ENCODE measurements at places on chromosomes 12 and 14.

GRCh38 chr12:69238589-69239351 is 599 bp upstream of the CPSF6 start:
- DNase-seq: no peak

- DNase-seq: no peak
These were observed 1.6 kb downstream of the CMKLR1 start for GRCh38 chr12:108337235-108338223.

DNA sequence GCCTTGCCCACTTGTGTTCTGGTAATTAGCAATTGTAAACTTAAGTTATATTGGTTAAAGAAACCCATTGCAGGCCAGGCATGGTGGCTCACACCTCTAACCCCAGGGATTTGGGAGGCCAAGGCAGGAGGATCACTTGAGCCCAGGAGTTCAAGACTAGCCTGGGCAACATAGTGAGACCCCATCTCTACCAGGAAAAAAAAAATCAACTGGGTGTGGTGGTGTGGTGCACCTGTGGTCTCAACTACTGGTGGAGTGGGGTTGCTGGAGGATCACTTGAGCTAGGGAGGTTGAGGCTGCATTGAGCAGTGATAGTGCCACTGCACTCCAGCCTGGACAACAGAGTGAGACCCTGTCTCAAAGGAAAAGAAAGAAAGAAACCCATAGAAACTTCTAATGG is 13.7 kb downstream of the YY1 start:
- no peak for DNase-seq

DNA sequence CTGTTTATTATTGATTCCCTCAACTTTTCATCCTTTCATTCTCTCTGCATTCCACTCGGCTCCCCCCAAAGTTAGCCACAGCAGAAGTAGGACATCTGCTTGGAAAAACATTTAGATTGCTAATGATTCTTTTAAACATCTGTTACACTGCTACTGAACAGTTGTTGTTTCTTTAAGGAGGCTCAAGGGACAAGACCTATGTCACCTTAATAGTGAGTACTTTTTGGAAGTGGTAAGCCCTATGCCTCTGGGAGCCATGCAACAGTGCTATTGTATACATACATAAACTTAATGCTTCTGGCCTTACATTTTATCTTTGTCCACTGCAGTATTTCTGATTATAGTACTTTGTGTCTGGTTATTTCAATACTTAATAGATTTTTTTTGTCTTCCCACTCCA is 628.2 kb upstream of the FOXG1 start:
- no peak for DNase-seq

DNA sequence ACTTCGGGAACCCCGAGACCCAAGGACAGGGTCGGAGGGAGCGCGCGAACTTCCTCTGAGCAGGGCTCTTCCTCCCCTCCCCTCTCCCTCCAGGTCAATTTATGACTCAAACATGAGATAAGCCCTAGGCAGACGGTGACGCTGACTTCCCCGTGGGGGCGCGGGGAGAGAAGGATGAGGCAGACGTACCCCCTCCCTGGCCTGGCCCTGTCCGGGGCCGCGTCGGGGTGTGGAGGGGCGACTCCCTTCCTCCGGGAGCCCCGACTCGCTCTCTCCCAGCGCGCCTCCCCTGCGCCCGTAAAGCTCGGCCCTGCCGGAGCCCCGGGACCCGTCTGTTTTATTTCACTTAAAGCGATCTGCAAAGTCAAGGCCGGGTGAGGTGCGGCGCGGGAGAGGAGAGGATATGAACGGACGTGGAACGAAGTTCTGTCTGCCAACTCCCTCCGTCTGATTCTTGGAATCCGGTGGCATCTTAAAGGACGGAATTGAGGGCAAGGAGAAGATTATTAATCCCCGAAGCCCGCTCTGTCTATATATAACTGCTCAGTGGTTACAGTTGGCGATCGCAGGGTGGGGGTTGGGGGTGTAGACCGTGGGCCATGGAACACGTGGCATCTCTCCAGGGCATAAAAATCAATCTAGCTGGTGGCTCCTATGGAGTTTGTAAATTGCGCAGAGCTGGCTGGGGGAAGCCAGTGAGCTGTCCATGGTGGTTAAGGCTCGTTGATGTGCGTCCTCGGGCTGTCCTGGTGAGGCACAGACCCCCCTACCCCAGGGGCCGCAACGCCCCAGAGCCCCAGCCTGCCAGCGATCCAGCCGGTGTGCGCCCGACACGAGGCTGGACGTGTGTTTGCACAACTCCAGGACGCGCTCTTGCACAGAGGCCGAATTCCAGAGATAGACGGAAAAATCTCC is 2.9 kb upstream of the PTHLH start:
- no peak for DNase-seq

- DNase-seq: no peak
These were observed 61.3 kb upstream of the ACTN1 start for GRCh38 chr14:69040353-69040752.

GRCh38 chr14:37903343-37904191 is 304.1 kb upstream of the SSTR1 start:
- peak; percentile 15 for DNase-seq

GRCh38 chr12:79859646-79860045 is 75.3 kb downstream of the PPP1R12A start:
- no peak for DNase-seq

DNA sequence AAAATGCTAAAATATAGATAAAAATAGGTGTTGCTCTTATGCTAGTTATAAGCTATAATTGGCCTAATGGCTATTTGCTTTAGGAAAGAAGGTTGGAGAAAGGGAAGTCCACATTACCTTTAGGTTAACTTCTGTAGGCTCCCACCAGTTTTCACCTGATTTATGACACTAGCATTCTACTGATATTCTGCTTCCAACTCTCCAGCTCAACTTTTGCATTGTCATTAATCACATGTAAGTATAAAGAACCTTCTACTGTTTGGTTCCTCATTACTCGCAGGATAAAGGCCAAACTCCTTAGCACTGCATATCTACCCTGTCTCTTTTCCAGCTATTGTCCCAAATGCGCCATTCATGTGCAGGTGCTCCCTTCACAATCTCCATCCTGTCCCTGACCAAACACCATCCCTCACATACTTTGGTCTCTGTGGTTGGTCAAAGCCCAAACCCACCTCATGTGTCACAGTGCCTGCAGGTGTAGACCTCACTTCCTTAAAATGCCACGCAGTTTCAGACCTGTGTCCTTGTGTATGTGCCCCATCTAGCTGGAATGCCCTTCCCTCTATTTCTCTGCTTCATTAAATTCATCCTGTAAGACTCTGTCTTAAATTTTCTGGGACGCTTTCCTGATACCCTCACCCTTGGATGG is 3.3 kb downstream of the DDHD1 start:
- DNase-seq: no peak

DNA sequence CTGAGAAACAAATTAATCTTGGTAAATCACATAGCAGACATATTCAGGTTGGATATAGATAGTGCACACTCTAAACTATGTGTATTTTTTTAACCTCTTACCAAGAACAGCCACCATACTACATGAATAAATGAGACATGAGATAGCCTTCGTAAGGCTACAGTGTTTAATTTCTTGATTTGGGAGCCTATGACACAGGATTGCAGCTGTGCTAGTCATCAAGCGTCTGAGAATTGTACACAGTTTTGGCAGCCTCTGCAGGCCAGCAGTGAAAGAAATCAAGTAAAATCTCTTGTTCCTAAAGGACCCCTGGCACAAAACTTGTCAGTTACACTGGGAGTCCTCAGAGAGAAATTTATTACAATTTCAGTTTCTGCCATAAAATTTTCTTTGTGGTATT is 236.1 kb downstream of the C12orf50 start:
- no peak for DNase-seq

GRCh38 chr14:98341211-98341610 is 930.8 kb downstream of the BCL11B start:
- DNase-seq: no peak

GRCh38 chr12:81644503-81644902 is 114.6 kb downstream of the PPFIA2 start:
- DNase-seq: no peak

DNA sequence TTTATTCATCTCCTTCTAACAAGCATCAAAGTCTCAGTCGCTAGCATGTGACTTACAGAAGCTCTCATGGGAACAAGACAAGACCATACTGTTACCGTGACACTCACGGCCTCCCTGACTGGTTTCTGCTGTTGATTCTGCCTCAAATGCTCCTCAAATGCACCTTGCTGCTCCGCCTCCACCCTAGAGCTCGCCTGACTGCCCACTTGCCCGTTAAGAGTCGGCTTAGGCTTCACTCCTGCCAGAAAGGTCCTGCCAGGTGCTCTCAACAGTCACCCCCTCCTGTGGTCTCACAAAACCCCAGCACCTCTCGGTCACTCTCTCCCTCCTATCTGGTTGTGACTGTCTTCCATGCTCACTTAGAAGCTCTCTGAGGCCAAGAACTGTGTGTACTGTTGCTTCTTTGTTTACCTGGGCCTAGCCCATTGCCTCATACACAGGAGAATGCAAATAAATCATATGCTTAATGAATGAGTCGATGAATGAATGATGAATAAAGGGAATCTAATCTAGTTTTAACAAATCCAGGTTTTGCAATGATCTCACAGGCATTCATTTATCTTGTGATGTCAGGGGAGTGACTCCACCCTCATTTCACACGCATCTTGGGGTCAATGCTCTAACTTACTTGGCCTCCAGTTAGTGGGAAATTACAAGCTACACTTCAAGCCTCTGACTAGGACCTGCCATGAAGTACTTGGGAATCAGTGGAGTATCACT is 41.3 kb downstream of the SSH1 start:
- DNase-seq: no peak

DNA sequence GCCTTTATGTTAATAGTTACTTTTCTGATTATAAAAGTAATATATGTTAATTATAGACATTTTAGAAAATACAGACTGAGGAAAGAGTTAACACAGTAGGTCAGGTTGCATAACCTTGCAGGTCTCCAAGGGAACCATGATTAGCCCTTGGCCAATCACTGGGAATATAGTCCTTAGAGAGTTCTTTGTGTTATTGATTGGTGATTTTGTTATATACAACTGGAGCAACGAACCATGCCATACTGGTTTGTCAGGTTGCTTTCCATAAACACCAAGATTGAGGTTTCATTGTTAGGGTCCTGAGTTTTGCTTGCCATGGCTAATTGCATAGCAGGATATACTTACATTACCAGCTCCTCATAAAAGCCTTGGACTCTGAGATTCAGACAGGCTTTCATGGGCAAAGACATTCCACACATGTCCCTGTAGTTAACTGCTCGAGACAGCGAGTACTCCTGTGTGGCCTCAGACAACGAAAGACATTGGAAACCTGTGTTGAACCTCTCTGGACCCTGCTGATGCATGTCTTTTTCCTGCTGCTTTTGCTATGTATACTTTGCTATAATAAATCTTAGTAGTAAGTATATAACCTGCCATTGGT is 33.7 kb downstream of the MAPK1IP1L start:
- no peak for DNase-seq

DNA sequence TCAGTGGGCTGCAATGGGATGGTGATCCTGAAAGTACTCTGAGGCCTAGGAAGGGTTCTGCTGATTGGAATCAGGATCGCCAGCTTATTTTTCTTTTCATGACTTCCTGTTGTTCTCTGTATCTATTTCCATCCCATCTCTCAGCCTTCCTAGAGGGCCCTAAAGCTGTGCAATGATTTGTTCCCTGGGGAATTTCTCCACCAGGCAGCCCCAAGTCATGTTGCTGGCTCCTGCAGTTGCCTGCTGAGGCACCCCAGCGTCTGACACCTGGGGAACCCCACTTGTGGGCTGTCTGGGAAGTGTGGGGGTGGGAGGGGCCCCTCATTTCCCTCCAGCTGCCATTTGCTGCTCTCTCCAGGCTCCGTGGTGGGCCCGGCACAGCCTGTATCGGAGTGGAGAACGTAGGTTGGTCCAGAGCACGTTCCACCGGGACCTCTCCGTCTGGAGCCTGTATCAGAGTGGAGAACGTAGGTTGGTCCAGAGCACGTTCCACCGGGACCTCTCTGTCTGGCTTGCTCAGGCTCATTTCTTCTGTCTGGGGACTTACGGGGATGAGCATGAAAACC is 138.3 kb downstream of the TSPAN9 start:
- DNase-seq: no peak

- no peak for DNase-seq
These were observed 44.7 kb upstream of the CHST11 start for GRCh38 chr12:104411826-104412641.

DNA sequence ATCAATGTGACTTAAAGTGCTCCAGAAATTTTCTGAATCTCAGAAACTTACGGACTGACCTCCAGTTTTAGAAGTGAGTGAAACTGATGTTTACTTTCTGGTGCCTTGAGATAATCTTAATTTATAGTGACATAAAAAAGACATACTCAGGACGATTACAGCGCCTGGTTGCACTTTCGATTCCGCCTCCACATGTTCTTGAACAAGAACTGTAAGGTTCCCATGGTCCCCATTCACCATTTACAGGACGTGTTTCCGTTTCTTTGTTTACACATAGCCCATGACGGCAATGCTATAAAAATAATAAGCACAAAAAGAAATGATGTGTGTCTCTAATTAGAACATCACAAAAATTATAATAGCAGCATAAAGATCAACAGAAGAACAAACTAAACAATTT is 98.2 kb downstream of the ADAMTS20 start:
- DNase-seq: no peak

DNA sequence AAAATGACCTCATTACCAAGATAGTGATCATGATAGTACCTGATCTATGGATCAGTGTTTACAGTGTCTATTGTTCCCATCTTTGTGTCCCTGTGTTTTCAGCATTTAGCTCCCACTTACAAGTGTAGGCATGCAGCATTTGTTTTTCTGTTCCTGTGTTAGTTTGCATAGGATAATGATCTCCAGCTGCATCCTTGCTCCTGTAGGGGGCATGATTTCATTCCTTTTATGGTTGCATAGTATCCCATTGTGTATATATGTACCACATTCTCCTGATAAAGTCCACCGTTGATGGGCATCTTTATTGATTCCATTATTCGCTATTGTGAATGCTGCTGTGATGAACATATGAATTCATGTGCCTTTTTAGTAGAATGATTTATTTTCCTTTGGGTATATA is 215.4 kb upstream of the NAV3 start:
- no peak for DNase-seq

GRCh38 chr12:77054851-77055250 is 10.5 kb downstream of the E2F7 start:
- no peak for DNase-seq

Measured in activated CD4-positive, alpha-beta T cell treated with anti-CD3 and anti-CD28 coated beads, Interleukin-2, amount 10 ng/mL, durations not matched to agents 7 days and 5 days (primary cell).